ENCODE measurements at places on chromosomes 6 and 20.

DNA sequence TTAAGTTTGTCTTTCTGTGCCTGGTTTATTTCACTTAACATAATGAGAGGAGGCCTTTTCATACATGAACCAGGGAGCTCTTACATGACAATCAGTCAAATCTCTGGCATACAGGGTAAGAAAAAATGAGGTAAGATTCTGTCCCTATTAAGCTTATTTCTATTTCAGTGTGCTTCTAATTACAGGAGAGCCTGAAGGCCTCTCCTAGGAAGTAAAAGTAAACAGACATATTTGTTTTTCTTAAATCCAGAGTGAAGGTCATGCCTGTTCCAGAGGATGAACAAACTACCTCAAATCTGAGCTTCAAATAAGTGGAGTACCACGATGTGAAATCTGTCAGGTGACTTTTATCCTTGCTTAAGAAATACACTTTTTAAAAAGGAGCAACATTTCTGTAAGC, 72.6 kb downstream of the POPDC3 start:
- DNase-seq = no peak

DNA sequence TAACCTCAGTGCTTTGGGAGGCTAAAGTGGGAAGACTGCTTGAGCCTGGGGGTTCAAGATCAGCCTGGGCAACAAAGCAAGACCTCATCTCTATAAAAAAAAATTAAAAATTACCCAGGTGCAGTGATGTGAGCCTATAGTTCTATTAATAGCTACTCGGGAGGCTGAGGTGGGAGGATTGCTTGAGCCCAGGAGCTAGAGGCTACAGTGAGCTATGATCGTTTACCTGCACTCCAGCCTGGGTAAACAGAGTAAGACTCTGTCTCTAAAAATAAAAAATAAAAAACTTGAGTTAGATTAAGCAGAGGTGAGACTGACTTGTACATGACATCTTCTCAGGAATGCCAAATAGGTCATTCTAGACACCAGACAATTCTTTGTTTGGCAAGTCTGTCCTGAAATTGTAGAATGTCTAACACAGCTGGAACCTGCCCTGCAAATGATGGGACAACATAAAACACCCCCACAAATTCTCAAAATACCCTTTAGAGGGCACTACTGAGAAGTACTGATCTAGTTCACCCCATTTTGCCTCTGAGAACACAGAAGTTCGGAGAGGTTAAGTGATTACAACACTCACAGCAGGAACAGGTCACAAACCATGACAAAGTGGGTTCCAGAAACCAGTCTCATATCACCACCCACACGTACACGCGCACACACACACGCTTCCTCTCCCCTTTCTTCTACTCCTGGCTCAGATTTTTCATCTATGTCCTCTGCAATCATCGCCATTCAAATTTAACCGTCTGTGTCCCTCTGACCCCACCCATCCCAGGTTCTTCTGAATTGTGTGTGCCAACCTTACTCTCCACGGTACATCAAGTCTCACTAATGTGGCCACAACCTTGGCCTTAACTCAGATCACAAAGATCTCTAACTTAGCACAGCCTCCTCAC, 38.3 kb downstream of the ARHGAP18 start:
- no peak for DNase-seq

GRCh38 chr6:125301435-125302391, at the start of gene HDDC2:
HDDC2 (minus strand) TSS chr6:125301967; CDS start chr6:125301932, 35 bp downstream.
- peak; percentile 65 for DNase-seq

- no peak for DNase-seq
Measured at GRCh38 chr6:15426395-15426794, 180.5 kb downstream of the JARID2 start.

GRCh38 chr6:122694602-122695001, 84.4 kb downstream of the PKIB start:
- DNase-seq = no peak

DNA sequence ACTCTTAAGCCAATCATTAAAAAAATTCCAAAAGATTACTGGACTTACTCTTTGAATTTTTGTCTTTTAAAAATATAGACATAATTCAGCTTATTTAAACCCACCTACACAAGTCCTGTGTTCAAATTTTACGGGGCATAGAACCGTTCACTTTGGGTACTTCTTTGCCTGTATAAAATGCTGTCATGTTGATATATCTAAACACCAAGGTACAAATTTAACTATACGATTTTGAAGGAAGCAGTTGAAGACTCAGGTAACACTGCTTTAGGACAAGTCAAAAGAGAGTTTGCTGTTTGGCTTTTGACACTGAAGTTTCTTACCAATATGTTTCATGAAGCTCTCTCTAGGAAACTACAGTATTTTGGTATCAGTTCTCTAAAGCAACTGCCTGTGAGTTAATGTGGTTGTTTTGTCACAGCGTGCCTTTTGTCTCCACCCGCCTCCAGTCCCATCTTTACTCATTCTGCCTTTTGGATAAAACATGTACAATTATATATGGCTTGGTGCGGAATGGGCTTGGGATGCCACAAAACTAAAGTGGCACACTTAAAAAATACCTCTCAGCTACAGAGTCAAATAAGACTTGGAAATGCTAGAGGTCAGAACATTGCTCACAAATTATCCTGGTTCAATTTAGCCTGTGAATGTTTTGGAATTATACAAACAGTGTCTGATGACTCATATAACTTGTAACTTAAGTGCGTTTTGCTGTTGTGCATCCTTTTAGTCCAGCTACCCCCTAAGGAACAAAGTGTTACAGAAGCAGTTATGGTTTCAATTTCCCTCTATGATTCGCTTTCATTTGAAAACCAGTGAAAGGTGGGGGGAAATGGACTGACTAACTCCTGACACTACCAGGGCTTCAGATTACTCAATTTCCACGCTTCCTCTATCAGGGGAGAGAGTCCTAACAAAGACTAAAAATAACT, 38.7 kb downstream of the RGS17 start:
- no peak for DNase-seq

DNA sequence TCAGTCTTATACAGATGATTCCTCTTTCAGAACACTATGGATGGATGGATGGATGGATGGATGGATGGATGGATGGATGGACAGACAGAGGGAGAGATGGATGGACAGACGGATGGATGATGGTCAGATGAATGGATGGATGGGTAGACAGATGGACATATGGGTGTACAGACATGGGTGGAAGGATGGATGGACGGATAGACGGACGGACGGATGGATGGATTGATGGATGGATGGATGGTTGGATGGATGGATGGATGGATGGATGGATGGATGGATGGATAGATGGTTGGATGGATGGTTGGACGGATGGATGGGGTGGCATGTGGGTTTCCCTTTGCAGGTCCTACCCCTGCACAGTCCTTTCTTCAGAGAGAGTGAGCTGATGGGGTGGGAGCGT, 320.7 kb downstream of the CDH4 start:
- no peak for DNase-seq

DNA sequence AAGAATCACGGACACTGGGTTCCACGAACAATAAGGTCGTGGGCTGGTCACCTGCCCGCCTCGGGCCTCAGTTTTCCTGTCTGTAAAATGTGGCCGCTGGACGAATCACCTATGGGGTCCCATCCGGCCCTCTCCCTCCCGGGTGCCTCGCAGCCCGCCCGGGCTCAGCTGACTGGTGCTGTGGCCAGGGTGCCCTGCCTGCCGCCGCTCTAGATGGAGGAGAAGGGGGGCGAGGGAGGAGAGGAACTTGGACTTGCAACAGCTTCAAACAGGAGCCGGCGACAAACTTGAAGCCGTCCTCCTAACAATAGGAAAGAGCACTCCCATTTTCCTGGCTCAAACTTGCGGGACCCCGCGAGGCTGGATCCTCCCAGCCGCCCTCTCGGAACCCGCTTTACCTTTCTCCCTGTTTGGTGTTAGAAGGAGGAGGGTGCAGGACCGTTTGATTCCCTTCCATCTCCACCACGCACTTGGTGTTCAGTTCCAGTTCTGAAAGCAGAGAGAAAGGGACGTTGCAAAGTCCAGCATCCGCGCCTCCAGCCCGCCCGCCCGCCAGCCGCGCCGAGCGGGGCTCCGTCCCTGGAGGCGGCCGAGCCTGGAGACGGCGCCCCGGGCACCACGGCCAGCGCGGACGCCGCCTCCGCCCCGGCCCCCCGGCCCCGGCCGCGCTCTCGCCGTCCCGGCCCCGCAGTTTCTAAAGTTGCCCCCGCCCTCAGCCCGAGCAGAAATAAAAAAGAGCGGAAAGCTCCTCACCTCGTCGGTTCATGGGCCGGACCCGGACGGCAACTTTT, 584 bp downstream of the KIF13A start:
- peak; percentile 29 for DNase-seq

GRCh38 chr6:9140172-9140571, 704.8 kb upstream of the SLC35B3 start:
- DNase-seq = peak; percentile 75

GRCh38 chr6:166419286-166419685, 36.5 kb upstream of the MPC1 start:
- DNase-seq = no peak

DNA sequence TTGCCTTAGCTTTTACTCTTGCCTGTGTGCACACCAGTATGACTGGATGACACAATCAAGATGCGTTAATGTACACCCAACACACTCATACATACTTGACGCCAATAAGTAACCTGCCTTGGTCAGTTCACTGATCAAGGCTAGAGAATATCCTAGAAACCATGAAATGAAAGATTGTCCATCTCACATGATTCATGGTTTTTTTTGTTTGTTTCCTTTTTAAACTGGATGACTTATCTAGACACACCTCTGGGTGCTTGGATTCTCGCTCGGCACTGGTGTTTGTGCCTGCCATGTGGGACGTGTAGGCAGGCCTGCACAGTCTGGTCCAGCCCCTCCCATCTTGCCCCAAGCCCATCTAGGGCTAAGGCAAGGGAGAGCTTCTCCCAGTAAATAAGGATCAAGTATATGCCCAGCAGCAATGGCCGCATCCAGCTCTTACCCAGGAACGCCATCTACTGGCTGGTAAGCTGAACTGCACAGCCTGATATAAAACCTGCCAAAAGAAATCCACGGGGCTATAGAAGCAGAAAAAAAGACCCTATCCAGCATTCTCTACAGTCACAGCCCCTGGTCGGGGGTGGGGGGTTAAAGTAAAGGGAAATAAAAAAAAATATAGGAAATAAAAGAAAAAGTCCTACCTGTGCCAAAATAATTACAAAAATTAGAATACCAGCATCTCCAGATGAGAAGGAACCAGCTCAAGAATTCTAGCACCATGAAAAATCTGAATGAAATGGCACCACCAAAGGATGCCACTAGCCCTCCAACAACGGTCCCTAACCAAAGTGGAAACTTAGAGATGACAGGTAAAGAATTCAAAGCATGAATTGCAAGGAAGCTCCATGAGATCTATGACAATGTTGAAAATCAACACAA, 73.3 kb downstream of the OTOR start:
- DNase-seq = no peak

DNA sequence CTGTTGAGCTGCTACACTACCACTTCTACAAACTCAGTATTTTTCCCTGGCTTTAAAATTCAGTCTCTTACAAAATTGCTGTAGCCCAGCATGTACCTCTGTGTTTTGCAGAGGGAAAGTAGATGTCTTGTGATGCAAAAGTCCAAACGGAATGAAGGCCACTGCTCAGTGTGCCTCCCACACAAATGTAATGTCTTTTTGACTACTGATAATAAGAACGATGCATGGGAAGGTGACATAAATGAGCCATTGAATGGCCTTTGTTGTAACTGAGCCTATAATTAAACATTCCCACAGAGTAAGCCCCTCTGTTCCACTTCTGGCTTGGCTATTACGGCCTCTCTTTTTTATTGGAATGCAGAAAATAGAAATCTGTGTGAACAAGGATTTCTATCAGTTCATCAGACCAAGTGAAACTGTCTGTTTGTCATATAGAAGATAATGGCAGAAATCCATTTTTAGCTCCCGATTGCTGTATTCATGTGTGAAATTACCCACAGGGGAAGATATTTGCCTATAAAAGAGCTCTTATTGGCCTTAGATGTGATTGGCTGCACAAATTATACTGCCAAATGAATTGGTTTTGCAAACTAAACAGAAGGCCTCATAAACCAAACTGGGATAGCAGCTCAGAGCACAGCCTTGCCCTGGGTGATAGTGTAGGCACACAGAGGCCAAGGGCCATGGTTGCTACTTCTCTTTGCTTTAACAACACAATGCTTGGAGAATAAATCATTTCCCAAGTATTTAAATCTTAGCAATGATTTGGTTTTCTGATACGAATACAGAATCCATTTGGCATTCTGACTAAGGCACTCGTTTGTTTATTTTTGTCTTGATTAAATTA, 241.5 kb upstream of the PLN start:
- no peak for DNase-seq

DNA sequence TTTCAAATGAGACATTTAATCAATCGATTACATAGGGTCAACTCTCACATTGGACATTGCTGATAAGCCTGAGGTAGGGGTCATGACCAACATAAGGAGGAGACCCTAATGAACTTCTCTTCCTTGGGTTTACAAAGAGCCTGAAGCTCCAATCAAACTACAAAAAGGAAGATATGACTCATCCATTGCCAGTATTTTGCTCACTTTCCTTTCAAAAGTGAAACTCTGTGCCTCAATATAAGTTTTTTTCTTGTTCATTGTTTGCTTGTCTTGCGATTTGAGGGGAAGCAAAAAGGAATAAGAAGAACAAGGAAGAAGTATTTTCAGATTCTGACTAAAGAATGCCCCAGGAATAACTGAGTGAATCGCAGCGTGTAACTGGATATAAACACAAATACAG, 38.8 kb upstream of the KHDRBS2 start:
- DNase-seq = no peak

DNA sequence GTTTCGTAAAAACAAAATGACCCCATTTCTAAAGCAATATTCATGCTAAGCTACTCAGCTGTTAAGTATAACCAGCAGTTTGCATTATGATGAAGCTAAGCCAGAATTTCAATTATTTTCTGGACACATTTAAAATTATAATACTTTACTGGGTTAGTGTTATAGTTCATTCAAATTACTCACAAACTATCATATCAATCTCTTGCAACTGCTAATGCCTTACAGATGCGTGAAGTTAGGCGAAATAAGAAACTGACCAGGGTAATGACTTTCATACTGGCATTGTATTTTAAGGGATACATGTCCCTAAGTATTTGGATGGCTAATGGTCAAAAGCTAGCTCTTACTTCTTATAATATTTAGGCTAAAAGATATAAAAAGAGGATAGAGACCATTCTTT, 249.6 kb downstream of the TSHZ2 start:
- no peak for DNase-seq

DNA sequence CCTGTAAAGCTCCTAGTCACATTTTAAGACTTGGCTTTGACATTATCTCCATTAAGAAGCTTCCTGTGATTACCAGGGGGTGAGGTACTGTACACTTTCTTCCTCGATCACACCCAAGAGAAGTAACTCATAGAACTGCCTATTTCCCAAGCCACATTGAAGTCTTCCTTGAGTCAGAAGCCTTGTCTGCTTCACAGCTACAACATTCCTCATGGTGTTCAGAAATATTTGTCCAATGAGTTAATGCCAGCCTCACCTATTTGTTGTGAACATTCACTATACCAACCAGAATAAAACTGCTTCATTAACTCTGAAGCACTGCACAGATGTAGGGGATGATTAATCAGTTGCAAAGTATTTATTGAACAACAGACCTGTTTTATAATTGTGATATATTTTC, 622.3 kb downstream of the PTPRT start:
- no peak for DNase-seq

- no peak for DNase-seq
Measured at GRCh38 chr6:7004581-7005297, 103.0 kb upstream of the RREB1 start.

Measured in DMS 273 treated with DMSO at 0.1 percent for 48 hours (cell line).